Camera-type eye (tissue), 1 donor: ENCODE measurements at places on chromosomes 2 and 18. TPM values are rescaled to one million over a fixed set of nuclear protein-coding genes. Genes with fewer than 3 reads are reported as not detected.

Gene CAPN14
- total RNA-seq = 0.60 TPM

Gene LOXHD1
- total RNA-seq = 0.77 TPM

Gene CIB4
- not detected for total RNA-seq

Gene ANKRD29
- total RNA-seq = 6.7 TPM

Gene MSTN
- 7.2 TPM for total RNA-seq

Gene ACMSD
- total RNA-seq = not detected

Gene CHST10
- total RNA-seq = 27.2 TPM

Gene ZBTB7C
- total RNA-seq = 15.1 TPM

Gene GNLY
- total RNA-seq = 0.27 TPM

Gene ARHGEF33
- total RNA-seq = 3.7 TPM

Gene ERBB4
- total RNA-seq = 17.9 TPM

Gene KCNG3
- total RNA-seq = 2.0 TPM

Gene CHRNG
- 2.0 TPM for total RNA-seq

Gene CAPG
- total RNA-seq = 27.8 TPM

Gene SERPINB4
- not detected for total RNA-seq
